ENCODE measurements at places on chromosomes 11 and 22. TPM values are rescaled to one million over a fixed set of nuclear protein-coding genes. Genes with fewer than 3 reads are reported as not detected.

SLC25A45 gene
- total RNA-seq = 26.7 TPM

GNAZ gene
- 3.9 TPM for total RNA-seq

EHF gene
- total RNA-seq = 0.14 TPM

DNA sequence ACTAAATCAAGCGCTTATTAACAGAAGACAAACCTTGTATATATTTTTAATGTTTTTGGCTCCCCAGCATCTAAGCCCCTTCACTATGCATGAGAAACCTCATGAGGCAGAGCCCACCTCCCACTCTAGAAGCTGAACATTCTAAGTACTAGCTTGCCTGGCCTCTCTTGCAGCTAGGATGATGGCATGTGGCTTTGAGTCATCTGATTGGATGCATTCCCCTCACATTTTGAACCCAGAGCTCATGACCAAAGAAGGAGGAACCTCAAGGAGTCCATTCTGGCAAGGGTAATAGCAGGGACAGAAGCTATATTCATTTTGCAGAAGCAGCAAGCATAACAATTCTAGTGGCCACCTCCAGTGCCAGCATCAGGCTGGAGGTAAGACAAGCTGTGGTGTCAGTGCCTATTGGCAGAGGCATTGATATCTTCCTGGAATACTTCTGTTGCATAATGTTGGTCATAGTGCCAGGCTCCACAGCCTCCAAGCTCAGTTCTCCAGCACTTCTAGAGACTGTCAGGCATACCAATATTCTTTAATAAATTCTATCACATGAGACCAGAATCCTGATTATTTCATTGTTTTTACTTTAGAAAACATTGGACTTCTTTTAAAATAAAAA lies 14.2 kb upstream of the ZC3H12C start:
- DNase-seq = no peak

DNA sequence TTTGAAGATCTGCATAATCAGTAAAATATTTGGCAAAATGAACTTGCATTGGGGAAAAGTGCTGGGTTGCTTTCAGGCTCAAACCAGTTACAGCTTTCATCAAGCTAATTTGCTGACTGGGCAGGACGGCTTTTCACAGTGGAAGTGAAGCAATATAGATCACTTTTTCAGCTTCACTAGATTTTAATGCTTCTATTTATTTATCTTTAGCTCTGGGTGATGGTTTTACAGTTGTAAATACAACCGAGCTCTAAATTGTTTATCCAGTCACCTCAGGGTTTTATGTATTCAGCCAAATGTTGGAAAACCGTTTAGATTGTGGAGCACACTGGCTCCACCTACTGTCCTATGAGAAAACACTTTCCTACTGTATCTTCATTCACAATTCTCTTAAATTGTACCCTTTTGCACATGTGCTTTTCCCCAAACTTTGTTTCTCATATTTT lies 58.2 kb downstream of the ACER3 start:
- no peak for DNase-seq

DNA sequence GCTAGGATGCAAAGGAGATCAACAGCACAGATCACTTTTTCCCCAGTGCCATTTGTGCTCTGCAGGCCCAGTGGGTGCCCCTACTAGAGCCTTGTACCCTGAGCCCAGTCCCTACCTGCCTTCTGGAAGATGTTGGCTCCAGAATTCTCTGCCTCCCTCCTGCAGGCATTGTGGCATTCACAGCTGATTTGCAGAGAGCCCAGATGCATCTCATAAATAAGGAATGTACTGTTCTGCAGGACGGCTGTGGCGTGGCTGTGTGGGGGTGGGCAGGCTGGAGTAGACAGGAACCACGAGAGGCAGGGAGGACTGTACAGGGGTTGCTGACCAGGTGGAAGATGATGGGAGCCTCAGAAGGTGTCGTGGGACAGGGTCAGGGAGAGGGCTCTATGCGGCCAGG lies 11.2 kb upstream of the MIAT start:
- DNase-seq = no peak

DNA sequence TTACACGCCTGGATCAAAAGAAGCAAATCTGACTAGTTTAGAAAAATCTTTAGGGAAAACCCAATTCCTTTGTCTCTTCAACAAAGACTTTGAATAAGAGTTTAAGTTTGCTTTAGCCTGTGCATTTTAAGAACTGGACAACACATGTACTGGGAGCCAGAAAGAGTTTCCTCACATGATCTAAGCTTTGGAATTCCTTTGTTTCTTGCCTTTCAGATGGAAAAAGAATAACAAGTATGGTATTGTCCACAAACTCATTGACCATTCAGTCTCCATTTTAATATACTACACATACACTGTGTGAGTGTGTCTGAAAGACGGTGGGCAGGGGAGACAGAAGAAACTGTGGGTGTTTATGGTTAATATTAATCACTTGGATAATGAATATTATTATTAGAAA lies 205.6 kb downstream of the MAML2 start:
- no peak for DNase-seq

- no peak for DNase-seq
These were observed 77.6 kb downstream of the TENM4 start for GRCh38 chr11:79363256-79363655.

- DNase-seq = no peak
These were observed 19.5 kb upstream of the P2RY6 start for GRCh38 chr11:73252577-73253191.

DNA sequence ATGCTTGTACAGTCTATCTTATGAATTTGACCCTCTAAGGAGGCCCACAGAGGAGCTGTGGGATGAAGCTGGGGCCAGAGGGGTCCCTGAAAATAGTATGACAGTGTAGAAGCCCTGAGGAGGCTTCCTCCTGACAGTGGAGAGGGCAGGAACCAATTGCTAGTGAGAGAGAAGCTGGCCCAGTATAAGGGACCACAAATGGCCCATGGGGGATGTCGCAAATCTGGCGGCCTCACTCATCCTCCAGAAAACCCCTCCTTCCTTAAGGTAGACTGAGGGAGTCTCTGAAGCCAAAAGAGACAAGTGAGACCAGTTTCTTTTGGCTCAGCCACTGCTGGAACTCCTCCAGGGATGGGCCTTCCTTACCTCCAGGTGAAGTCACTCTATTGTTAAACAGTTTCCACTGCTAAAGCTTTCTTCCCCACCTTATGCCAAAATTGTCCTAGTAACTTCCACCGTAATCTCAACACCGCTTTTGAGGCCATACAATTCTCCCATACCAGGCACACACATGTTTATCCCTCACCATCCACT lies 17.8 kb upstream of the CASTOR1 start:
- DNase-seq = no peak

DNA sequence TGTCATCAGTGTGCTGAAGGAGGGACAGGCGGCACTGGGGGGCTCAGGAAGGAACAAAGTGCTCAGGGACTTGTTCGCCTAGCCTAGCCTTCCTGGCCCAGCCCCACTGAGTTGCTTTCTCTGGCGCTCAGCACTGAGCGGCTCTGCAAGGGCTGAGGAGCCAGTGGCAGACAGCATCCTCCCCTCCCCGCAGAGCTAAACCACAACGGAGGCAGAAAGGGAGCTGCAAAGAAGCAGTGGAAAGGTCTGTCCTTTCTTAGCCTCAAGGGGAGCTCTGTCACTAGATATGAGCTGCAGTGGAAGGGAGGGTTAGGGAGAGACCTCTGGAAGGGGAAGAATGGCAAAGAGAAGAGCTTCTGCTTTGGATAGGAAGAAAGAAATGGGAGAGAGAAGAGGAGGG lies 89.7 kb upstream of the PHOX2A start:
- no peak for DNase-seq
